ENCODE measurements at places on chromosomes 12 and 14. TPM values are rescaled to one million over a fixed set of nuclear protein-coding genes. Genes with fewer than 3 reads are reported as not detected.

Gene CCDC38
- total RNA-seq = not detected

Gene LAG3
- total RNA-seq = 4.7 TPM

Gene FOXG1
- total RNA-seq = not detected

Gene TEX22
- total RNA-seq = 5.2 TPM

Gene CYP46A1
- total RNA-seq = 3.0 TPM

Gene SPIC
- not detected for total RNA-seq

- no peak for DNase-seq
- peaks cover 30% of the 10 kb centered on the region for H3K4me1 ChIP-seq
- peaks cover 2% of the 10 kb centered on the region for H3K36me3 ChIP-seq
- no peaks in the 10 kb centered on the region for H3K27me3 ChIP-seq
- no peak overlapping the region for H3K4me3 ChIP-seq
- H3K27ac ChIP-seq = peak overlapping the region; percentile 20
Observed at GRCh38 chr14:102192840-102193502, 53.3 kb downstream of the WDR20 start.

GRCh38 chr14:81415781-81416180, 15.7 kb upstream of the STON2 start:
- no peak for DNase-seq
- no peak overlapping the region for H3K27ac ChIP-seq
- peaks cover 33% of the 10 kb centered on the region for H3K36me3 ChIP-seq
- no peaks in the 10 kb centered on the region for H3K4me1 ChIP-seq

- H3K4me1 ChIP-seq = no peaks in the 10 kb centered on the region
- no peak overlapping the region for H3K4me3 ChIP-seq
- DNase-seq = no peak
- no peaks in the 10 kb centered on the region for H3K36me3 ChIP-seq
Observed at GRCh38 chr12:3697311-3697870, 55.5 kb downstream of the CRACR2A start.

DNA sequence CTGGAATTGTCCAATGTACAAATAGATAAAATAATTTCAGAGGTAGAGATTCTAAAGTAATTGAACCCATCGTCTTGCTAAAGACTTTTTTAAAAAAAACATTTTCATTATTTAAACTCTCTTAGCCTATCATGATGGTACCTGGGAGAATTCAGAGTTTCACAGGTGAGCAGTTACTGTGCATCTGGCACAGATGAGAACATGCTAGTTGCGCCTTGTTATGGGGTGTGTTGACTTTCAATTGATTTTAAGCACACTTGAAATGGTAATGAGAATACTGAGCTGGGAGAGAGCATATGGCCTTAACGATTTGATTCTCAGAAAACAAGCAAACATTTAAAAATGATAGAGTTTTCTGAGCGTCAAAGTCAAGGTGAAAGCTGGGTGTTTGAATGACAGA, 66.6 kb downstream of the FLRT2 start:
- H3K4me1 ChIP-seq = peaks cover 3% of the 10 kb centered on the region
- no peak for DNase-seq
- H3K4me3 ChIP-seq = no peak overlapping the region
- no peak overlapping the region for H3K27ac ChIP-seq
- no peaks in the 10 kb centered on the region for H3K27me3 ChIP-seq

DNA sequence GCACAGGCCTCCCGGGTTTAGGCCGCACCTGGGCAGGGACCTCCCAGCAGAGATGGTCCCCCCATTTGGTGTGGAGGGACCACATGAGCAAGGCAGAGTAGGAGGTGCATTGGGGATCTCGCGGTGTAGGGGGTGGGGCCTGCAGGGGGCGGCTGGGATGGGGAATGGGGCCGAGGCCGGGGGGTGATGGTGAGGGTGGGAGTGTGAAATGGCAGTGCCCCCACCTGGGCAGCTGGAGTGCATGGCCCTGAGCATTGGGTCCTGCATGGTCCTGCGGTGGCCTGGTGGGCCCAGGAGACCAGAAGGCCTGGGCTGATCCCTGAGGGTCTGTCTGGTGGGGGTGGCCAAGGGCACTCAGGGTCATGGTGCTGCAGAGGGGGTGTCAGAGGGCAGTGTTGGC, 111.8 kb downstream of the KIF26A start:
- DNase-seq = no peak
- no peaks in the 10 kb centered on the region for H3K4me1 ChIP-seq
- peaks cover 3% of the 10 kb centered on the region for H3K27me3 ChIP-seq
- H3K36me3 ChIP-seq = no peaks in the 10 kb centered on the region

DNA sequence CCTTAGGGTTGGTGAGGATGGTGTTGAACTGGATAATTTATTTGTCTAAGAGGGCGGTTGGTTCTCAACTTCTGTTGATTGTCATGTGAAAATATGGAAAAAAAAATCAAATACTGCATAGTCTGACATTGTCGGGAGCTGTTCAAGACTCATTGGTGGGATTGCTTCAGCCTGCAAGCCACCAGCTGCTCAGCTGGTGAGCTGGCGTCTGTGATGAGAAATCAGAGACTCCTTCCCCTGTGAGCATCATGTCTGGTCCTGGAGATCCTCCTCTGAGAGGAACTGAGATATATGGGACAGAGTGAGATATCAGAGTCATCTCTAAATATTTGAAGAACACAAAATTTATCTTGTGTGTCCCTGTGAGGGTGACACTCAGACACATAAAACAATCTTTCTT, 49.9 kb downstream of the TRIM9 start:
- H3K27ac ChIP-seq = no peak overlapping the region
- no peak overlapping the region for H3K4me3 ChIP-seq
- peaks cover 3% of the 10 kb centered on the region for H3K36me3 ChIP-seq
- no peaks in the 10 kb centered on the region for H3K27me3 ChIP-seq
- peaks cover 24% of the 10 kb centered on the region for H3K4me1 ChIP-seq
- no peak for DNase-seq

GRCh38 chr12:11815397-11815796, 165.9 kb downstream of the ETV6 start:
- H3K27me3 ChIP-seq = no peaks in the 10 kb centered on the region
- H3K27ac ChIP-seq = no peak overlapping the region
- H3K4me1 ChIP-seq = peaks cover 52% of the 10 kb centered on the region
- no peak overlapping the region for H3K4me3 ChIP-seq

DNA sequence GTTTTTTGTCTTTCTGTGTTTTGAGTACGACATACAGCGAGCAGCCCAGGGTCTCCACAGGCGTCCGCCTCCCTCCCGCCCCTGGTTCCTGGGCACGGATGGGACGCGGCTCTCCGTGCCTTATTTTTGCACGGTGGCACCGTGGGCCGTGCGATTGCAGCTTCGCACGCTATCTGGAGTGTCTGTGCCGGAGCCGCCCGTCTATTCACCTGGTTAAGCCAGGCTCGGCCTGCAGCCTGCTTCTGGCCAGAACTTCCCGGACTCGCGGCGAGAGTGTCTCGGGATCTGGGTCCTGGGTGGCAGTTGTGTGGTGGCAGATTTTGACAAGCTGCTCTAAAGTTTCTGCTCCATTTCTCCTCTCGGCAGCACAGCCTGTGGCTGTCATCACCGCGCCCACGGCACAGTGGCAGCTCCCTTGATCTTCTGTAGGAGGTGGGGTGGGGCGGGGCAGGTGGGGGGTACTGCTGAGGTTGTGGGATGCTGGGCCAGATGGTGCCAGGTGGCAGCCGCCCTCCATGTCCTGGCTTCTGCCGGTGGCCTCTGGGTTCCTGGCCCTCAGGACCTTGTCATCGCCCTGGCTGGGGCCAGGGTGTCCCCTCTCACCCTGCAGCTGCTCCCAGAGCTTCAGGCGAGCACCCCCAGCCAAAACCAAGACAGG, 2.9 kb downstream of the MMP17 start:
- H3K4me3 ChIP-seq = peak overlapping the region; percentile 88
- peaks cover 6% of the 10 kb centered on the region for H3K4me1 ChIP-seq
- no peaks in the 10 kb centered on the region for H3K36me3 ChIP-seq
- peaks cover 46% of the 10 kb centered on the region for H3K27me3 ChIP-seq
- no peak for DNase-seq

- H3K4me1 ChIP-seq = no peaks in the 10 kb centered on the region
- H3K36me3 ChIP-seq = peaks cover 12% of the 10 kb centered on the region
- no peak overlapping the region for H3K4me3 ChIP-seq
- DNase-seq = no peak
- H3K27ac ChIP-seq = peak overlapping the region; percentile 10
Observed at GRCh38 chr12:49598527-49598926, 6.9 kb downstream of the FAM186B start.

DNA sequence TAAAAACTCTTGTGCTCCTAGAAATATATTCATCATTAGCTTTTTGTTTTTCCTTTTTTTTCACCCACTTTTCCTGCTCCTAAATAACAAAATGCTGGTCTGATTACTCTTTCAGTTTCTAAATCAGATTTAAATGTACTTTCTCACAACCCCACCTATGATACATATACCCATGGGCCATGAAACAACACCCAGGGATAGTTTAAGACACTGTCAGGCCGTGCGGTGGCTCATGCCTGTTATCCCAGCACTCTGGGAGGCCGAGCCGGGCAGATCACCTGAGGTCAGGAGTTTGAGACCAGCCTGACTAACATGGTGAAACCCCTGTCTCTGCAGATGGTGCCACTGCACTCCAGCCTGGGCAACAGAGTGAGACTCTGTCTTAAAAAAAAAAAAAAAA, 1.6 kb upstream of the NUMB start:
- no peaks in the 10 kb centered on the region for H3K36me3 ChIP-seq
- peak overlapping the region; percentile 13 for H3K4me3 ChIP-seq
- no peak overlapping the region for H3K27ac ChIP-seq

DNA sequence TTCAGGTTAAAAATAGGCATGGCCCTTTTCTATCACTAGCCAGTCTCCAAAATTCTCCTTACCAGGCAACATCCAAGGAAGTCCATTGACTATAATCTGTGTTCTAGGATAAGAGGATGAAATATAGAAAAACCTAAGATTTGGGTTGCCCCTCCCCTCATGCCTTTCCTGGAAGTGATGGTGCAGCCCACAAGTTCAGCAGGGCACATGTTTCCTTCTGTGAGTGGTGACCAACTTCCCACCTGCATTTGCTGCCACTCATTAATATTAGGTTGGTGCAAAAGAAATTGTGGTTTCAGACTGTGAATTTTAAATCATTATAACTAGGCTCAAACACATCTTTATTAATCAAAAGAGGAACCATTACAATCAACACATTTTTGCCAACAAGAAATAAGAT, 250.5 kb upstream of the FKBP4 start:
- H3K4me3 ChIP-seq = no peak overlapping the region
- no peak for DNase-seq
- peaks cover 17% of the 10 kb centered on the region for H3K4me1 ChIP-seq
- H3K36me3 ChIP-seq = no peaks in the 10 kb centered on the region
- H3K27me3 ChIP-seq = no peaks in the 10 kb centered on the region

- H3K27me3 ChIP-seq = no peaks in the 10 kb centered on the region
- H3K4me3 ChIP-seq = no peak overlapping the region
- H3K4me1 ChIP-seq = peaks cover 6% of the 10 kb centered on the region
- DNase-seq = no peak
- no peak overlapping the region for H3K27ac ChIP-seq
Observed at GRCh38 chr12:94516985-94517384, 57.3 kb upstream of the CEP83 start.

- H3K4me1 ChIP-seq = peaks cover 40% of the 10 kb centered on the region
- H3K27me3 ChIP-seq = peaks cover 72% of the 10 kb centered on the region
- no peak for DNase-seq
- no peak overlapping the region for H3K27ac ChIP-seq
Observed at GRCh38 chr12:104455578-104456416, 951 bp upstream of the CHST11 start.

DNA sequence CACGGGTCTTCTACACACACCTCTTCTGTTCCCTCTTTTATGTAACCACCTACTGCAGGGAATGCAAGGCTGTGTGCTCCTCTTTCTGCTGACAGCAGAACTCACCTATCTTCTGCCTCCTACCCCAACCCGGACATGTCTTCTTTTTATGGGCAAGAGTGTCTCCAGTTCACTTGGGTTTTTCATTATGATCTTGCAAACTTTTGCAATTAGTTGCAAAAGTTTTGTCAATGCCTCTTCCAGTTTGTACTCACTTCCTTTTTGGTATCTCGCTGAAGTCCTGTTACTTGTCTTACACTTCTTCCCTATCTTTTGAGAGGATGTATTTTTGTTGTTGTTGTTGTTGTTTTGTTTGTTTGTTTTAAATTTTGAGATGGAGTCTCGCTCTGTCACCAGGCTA, 50.6 kb downstream of the DRAM1 start:
- no peak for DNase-seq
- H3K27ac ChIP-seq = no peak overlapping the region
- no peaks in the 10 kb centered on the region for H3K27me3 ChIP-seq
- H3K4me3 ChIP-seq = no peak overlapping the region
- H3K36me3 ChIP-seq = no peaks in the 10 kb centered on the region
- H3K4me1 ChIP-seq = no peaks in the 10 kb centered on the region

- no peak overlapping the region for H3K27ac ChIP-seq
- H3K4me1 ChIP-seq = no peaks in the 10 kb centered on the region
- H3K36me3 ChIP-seq = peaks cover 5% of the 10 kb centered on the region
- no peak for DNase-seq
Observed at GRCh38 chr14:89681086-89682018, 264.3 kb upstream of the FOXN3 start.

GRCh38 chr14:58808828-58809227, 171.1 kb downstream of the DACT1 start:
- DNase-seq = no peak
- no peak overlapping the region for H3K27ac ChIP-seq
- H3K27me3 ChIP-seq = no peaks in the 10 kb centered on the region
- H3K36me3 ChIP-seq = no peaks in the 10 kb centered on the region
- no peaks in the 10 kb centered on the region for H3K4me1 ChIP-seq

- no peak for DNase-seq
- H3K4me1 ChIP-seq = no peaks in the 10 kb centered on the region
Observed at GRCh38 chr12:82524641-82525040, 162.1 kb upstream of the TMTC2 start.

DNA sequence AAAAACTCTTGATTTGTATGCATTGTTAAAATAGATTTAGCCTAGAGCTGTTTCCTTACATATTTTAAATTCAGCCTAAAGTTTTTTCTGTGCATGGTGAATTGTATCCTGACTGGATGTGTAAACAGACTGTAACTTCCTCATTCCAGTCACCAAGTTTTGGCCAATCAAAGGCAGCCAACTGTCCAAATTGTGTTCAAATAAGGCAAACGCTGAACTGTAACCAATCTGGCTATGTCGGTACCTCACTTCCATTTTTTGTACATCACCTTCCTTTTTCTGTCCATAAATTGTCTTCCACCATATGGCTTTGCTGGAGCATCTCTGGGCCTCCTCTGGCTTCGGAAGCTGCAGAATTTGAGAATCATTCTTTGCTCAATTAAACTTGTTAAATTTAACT, 1921.9 kb upstream of the SEL1L start:
- H3K27ac ChIP-seq = no peak overlapping the region
- no peak for DNase-seq
- H3K4me1 ChIP-seq = no peaks in the 10 kb centered on the region
- no peak overlapping the region for H3K4me3 ChIP-seq
- H3K36me3 ChIP-seq = peaks cover 13% of the 10 kb centered on the region
